ENCODE measurements at places on chromosomes 2 and 18.
A peak's percentile ranks its signal among the peaks of the same experiment; 100 is the strongest.

GRCh38 chr2:192236136-192236535 lies 41.4 kb upstream of the TMEFF2 start:
- H3K4me3 ChIP-seq: no peak overlapping the region
- no peaks in the 10 kb centered on the region for H3K4me1 ChIP-seq
- H3K36me3 ChIP-seq: no peaks in the 10 kb centered on the region
- DNase-seq: no peak

- no peaks in the 10 kb centered on the region for H3K27me3 ChIP-seq
- H3K4me3 ChIP-seq: no peak overlapping the region
- no peak for DNase-seq
- no peaks in the 10 kb centered on the region for H3K4me1 ChIP-seq
Measured at GRCh38 chr2:11391942-11392266, 47.5 kb upstream of the ROCK2 start.

GRCh38 chr18:54739476-54739875 lies 88.8 kb upstream of the RAB27B start:
- H3K27ac ChIP-seq: no peak overlapping the region
- H3K4me3 ChIP-seq: no peak overlapping the region
- H3K27me3 ChIP-seq: peaks cover 24% of the 10 kb centered on the region
- no peaks in the 10 kb centered on the region for H3K4me1 ChIP-seq
- H3K36me3 ChIP-seq: no peaks in the 10 kb centered on the region

DNA sequence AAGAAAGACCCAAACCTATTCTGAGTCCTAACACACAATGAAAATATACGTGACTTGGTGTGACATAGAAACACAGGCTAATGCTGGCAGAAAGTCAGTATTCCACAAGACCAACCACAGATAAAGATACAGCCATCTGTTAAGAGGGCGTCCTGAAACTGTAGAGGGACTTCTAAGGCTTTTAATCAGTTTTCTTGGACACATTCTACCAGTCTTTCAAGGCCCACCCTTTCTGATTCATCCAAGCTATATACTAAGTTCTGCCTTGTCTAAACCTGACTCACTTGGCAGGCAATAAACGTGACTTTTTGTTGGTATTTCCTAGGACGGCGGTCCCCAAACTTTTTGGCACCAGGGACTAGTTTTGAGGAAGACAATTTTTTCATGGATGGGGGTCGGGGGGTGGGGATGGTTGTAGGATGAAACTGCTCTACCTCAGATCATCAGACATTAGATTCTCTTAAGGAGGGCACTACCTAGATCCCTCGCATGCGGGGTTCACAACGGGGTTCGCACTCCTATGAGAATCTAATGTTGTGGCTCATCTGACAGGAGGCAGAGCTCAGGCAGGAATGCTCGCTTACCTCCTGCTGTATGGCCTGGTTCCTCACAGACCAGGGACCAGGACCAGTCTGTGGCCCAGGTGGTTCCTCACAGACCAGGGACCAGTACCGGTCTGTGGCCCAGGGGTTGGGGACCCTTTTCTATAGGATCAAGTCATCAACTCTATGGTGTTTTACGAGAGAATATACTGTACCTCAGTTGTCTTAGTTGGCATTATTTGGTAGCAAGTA lies 61.4 kb downstream of the SP3 start:
- peaks cover 38% of the 10 kb centered on the region for H3K36me3 ChIP-seq
- no peak for DNase-seq
- H3K4me1 ChIP-seq: peaks cover 2% of the 10 kb centered on the region
- H3K27ac ChIP-seq: no peak overlapping the region
- H3K4me3 ChIP-seq: no peak overlapping the region

DNA sequence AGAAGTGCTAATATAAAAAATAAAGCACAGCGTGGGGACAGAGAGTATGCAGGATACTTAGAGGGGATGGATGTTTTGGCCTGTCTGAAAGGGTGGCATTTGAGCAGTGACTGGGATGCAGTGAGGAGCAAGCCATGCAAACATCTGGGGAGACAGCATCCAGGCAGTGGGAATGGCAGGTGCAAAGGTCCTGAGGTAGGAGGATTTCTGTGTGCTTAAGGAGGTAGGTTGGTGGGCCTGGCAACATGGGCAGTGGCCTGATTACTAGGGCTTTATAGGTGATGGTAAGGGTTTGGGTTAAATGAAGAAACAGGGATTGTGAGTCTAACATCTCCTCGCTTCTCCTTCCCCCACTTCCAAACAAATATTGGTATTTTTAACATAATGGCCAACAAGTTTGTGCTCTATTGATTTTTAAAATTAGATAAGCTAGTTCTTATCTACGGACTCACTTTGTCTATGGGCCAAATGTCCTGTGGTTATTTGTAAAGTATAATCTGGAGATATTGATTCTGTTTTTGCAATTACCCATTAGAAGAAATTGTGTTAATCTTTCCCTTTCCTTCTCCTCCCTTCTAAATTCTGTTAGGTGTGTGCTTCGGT lies 2.4 kb downstream of the AOX1 start:
- H3K36me3 ChIP-seq: peaks cover 16% of the 10 kb centered on the region

DNA sequence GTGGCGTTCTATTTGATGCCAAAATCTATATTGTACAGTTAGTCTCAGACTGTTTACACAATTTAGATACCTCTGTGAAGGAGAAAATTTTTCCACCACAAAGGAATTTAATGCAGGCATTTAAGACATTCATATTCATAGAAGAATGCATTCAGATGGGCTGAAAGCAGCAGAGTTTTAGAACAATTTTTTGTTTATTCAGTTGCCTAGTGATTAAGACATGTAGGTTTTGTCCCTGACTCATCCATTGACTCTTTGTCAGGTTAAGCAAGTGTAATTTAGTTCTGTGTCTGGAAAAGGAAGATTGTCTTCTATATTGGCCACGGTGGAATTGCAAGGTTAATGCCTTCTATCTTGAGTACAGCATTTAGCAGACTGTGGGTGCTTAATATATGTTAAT lies 515.0 kb downstream of the PARD3B start:
- peaks cover 22% of the 10 kb centered on the region for H3K36me3 ChIP-seq
- H3K27ac ChIP-seq: no peak overlapping the region
- H3K27me3 ChIP-seq: no peaks in the 10 kb centered on the region
- no peak overlapping the region for H3K4me3 ChIP-seq
- peaks cover 24% of the 10 kb centered on the region for H3K4me1 ChIP-seq

DNA sequence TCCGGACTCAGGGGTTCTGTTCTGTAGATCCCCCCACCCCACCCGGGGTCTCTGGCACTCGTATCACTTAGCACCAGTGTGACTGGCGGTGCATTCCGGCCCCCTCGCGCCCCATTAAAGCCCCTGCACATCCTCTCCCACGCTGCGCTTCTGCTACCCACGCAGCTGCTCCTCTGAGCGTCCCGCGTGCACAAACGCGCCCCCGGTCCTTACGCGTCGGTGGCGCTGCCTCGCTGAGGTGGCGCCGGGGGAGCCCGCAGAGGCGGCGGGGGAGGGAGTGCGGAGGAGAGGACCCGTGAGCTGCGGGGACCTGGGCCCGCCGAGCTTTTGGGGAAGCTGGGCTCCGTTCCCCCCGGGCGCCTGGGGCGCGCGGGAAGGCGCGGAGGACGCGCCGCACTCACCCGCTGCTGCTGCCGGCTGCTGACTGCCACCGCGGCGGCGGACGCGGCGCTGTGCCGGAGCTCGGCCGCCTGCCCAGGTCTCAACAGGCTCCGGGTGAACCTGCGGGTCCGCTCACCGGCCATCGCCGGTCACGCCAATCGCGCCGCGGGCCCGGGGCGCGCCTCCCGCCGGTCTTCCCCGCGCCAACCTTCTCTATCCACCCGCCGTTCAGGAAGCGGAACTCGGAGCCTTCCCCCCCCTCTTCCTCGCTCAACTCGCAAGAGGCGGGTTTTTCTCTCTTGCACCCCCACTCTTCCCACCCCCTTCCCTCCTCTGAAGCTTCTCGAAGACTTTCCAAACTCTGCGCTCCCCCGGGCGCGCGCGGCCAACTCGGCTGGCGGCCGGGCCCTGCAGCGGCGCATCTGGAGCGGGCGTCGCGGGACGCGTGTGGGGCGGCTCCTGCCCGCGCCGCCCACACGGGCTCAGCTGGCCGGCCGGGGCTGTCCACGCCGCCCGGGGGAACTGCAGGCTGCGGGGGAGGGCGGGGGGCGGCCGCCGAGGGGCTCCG lies at the start of gene DOCK10:
TSS of gene DOCK10 (minus strand) at position 618 of the 949 bp plus-strand sequence. CDS start at position 524, 94 bp downstream.
- peak within 1 kb of the TSS; percentile 94 for H3K4me3 ChIP-seq
- H3K4me1 ChIP-seq: peaks cover 47% of the 10 kb centered on the region
- H3K27me3 ChIP-seq: peaks cover 30% of the 10 kb centered on the region
- peak within 1 kb of the TSS; percentile 99 for H3K27ac ChIP-seq

- no peak overlapping the region for H3K27ac ChIP-seq
- no peaks in the 10 kb centered on the region for H3K4me1 ChIP-seq
- H3K4me3 ChIP-seq: no peak overlapping the region
- no peak for DNase-seq
- no peaks in the 10 kb centered on the region for H3K36me3 ChIP-seq
- peaks cover 21% of the 10 kb centered on the region for H3K27me3 ChIP-seq
Measured at GRCh38 chr2:157231476-157231875, 26.0 kb upstream of the GALNT5 start.

GRCh38 chr2:24110660-24111303 lies 12.4 kb downstream of the PFN4 start:
- no peaks in the 10 kb centered on the region for H3K27me3 ChIP-seq
- no peaks in the 10 kb centered on the region for H3K36me3 ChIP-seq
- DNase-seq: no peak

GRCh38 chr2:108965540-108966289 lies 23.3 kb downstream of the EDAR start:
- no peaks in the 10 kb centered on the region for H3K36me3 ChIP-seq
- H3K4me1 ChIP-seq: peaks cover 6% of the 10 kb centered on the region
- DNase-seq: no peak
- no peak overlapping the region for H3K4me3 ChIP-seq

- no peak overlapping the region for H3K27ac ChIP-seq
- no peaks in the 10 kb centered on the region for H3K36me3 ChIP-seq
- no peak for DNase-seq
- H3K4me1 ChIP-seq: no peaks in the 10 kb centered on the region
- no peaks in the 10 kb centered on the region for H3K27me3 ChIP-seq
Measured at GRCh38 chr2:136894007-136894634, 128.8 kb downstream of the THSD7B start.
